Erythroblast (primary cell): ENCODE measurements at places on chromosomes 2 and 18.

DNA sequence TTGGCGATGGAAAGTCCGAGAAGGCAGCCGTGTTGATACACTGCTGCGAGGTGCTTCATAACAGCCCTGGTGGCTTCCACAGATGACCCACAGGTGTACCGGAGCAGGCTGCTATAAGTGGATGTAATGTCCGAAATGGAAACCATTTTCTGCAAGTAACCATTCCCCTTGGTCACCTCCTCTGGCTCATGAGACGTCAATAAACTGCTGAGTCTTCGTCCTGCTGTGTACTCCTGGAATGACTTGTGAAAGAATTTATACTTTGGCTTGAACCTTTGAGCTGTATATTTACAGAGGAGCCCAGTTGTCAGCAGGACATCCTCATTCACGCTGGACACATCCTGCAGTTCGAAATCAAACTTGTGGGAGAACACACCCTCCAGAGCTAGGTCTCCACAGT is 14.4 kb downstream of the NLRC4 start:
- no peak for DNase-seq

DNA sequence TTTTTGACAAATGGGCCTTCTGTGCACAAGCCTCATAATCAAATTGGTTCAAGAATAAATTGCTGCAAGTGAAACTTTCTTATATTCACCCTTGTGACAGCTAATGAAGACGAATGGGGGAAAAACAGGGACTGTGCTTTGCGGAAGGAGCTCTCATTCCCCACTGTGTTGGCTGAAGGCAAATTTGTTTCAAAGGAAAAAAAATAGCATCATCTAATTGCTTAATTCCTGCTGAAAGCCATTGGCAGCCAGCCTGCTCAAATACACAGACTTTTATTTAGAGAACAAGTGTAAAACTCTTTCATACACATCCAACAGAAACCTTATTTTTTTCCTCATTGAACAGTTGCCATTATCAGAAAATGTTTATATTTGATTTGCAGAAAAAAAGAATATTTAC is 172.3 kb downstream of the ARL6IP6 start:
- DNase-seq = no peak

GRCh38 chr18:54357082-54357659 is 487 bp downstream of the STARD6 start:
- DNase-seq = peak; percentile 38

DNA sequence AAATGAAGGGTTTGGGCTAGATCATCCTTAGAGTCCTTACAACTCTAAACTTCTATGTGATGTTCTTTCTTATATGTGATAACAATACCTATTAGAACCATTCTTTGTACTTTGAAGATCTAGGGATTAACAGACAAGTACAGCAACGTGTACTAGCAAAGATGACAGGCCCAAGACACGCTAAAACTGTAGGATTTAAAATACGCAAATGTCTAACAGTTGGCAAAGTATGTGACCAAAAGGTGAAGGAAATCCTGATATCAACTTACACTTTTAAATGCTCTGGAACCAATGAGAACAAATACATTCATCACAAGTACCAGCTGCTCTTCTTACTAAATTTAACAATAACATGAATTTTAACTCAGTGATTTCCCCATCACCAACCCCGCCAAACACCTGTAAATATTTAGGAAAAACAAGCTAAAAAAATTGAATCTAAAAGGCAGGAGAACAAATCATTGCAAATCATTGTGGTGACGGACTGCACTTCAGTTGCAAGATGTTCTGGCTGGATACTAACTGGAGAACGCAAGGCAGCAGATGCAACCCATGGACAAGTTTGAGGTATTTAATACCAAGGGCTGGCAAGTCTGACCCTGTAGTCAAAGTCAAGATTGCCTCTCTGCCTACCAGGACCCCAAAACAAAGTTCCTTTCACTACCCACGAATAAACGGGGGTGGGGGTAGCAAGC is 1.4 kb downstream of the ANKRD44 start:
- DNase-seq = no peak
